ENCODE measurements at places on chromosomes 1 and 21.

DNA sequence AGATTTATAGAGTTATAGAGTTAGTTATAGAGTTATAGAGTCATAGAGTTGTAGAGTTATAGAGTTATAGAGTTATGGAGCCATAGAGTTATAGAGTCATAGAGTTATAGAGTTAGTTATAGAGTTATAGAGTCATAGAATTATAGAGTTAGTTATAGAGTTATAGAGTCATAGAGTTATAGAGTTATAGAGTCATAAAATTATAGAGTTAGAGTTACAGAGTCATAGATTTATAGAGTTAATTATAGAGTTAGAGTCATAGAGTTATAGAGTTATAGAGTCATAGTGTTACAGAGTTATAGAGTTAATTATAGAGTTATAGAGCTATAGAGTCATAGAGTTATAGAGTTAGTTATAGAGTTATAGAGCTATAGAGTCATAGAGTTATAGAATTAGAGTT is 32.1 kb downstream of the UBASH3A start:
- DNase-seq, result no peak

DNA sequence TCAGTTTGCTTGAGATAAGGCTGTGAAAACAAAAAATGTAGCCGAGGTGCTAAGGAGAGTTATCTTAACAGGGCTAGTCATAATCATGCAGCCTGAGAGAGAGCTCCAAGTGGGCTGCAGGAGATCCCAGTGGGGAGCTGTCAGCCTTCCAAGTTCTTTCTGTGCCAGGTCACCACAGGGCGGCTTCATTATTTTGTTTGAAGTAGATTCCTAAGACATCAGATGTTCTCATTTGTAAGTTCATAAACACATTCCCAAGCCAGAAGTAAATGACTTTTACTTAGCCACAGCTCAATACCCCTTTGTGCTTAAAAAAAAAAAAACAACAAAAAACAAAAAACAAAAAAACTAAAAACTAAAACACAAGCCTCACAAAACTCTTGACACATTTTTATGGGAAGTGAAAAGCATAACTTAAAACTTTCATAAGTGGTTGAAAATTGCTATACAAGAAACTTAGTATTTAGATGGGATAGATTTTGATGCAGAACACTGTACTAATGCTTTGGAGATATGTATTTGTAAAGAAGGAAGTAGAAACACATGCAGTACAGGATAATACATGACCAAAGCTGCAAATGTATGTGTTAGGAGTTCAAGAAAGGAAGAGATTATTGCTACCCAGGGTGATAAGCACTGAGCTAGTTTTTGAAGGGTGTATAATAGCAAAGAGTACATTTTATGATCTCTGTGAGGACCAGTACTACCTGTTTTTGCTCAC is 8.6 kb downstream of the CDC14A start:
- DNase-seq, result no peak

DNA sequence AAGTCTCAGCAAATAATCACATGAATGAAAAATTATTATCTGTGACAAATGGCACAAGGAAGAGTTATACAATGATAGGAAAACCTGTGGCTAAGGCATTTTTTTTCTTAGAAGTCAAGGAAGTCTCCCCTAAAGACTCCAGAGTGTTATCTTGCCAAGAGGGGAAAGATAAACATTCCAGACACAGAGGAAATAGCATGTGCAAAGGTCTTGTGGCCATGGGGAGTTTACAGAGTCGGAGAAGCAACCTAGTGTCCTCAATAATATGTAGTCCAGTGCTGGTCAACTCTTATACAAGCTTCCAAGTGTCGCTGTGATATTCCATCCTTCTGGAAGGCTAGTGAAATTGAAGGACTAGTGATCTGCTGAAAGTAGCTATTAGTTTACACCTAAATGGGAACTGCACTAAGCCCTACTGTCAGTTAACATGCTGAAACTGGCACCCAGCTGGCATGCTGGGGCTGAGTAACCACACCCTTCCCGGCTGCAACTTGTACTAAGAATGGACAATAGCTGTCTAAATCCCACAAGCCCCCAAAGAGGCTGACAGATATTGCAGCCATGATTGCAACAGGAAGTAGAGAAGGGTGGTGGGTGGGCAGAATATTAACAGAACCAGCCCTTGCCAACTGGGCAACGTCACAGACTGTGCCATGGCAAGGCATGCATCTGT is 11.5 kb upstream of the ATP1B1 start:
- no peak for DNase-seq

DNA sequence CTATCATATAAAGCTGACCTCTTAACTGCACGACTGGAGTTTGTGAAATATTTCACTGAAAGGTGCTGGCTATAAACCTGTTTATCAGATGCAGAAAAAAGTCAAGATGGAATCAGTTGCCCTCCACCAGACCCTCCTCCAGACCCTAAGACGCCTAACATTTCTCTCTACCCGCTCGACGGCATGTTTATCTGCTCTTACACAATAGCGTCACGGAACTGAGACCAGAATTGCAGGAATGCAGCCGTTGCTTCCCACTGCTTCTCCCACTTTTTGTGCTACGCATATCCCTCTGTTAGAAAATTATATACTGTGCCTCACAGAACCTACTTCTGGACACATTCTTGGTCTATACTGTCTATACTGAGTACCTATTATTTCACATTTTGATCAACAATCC is 28.2 kb upstream of the FAM131C start:
- DNase-seq, result no peak

DNA sequence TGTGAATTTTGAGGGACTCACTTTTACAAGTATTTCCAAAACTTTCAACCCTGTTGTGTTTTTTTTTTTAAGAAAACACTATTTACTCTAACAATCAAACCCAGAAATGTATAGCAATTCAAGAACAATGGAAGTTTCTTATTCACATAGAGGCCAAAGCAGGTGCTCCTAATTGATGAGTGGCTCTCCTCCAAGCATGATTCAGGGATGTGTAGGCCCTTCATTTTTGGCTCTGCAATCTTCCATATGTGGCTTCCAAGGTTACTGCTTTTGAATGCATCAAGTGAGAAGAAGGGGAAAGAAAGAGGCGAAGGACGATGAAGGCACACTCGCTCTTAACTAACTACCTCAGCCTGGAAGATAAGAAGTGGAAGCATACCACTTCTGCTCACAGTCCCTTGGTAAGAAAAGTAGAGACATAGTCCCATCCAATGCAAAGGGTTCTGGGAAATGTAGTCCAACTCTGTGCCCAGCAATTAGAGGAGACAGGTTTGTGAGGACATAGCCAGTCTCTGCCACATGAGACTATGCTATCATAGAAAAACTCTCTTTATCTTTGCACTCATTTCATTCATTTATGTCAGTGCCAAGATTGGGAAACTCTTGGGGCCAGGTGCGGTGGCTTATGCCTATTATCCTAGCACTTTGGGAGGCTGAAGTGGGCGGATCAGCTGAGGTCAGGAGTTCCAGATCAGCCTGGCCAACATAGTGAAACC is 46.0 kb downstream of the OPTC start:
- no peak for DNase-seq

- DNase-seq, result no peak
Measured at GRCh38 chr1:160374306-160375110, 7.6 kb downstream of the NHLH1 start.

- DNase-seq, result no peak
Measured at GRCh38 chr1:179001451-179001850, 24.2 kb upstream of the FAM20B start.
